ENCODE measurements at places on chromosomes 5 and 9.

- H3K4me1 ChIP-seq, result no peaks in the 10 kb centered on the region
- H3K36me3 ChIP-seq, result no peaks in the 10 kb centered on the region
- no peak for DNase-seq
- no peak overlapping the region for H3K27ac ChIP-seq
- H3K4me3 ChIP-seq, result no peak overlapping the region
Observed at GRCh38 chr5:89850513-89850865, 559.1 kb downstream of the CETN3 start.

DNA sequence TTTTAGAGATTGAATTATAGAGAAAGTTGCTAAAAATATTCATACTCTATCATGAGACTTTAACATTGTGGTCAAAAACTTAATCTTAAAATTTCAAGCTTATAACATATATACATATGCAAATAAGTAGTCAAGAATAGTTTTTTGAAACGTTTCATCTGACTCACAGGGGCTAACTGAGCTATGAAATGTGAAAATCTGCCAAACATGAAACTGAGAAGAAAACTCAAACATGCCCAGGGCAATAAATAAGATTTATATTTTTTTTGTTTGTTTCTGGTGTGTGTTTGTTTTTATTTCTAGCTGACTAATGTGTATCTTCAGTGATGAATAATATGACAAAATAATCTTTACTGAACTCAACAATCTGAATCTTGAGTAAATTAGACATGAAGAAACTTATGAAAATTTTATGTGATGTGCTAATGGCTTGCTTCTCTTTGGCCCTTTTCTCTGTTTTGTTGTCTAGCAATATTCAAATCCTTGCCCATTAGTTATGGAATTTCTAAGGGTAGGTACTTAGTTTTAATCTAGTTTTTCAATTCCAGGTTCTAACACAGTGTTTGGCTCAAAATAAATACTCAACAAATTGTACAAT is 99.9 kb downstream of the FAM174A start:
- no peak overlapping the region for H3K27ac ChIP-seq
- no peaks in the 10 kb centered on the region for H3K36me3 ChIP-seq
- no peak for DNase-seq

DNA sequence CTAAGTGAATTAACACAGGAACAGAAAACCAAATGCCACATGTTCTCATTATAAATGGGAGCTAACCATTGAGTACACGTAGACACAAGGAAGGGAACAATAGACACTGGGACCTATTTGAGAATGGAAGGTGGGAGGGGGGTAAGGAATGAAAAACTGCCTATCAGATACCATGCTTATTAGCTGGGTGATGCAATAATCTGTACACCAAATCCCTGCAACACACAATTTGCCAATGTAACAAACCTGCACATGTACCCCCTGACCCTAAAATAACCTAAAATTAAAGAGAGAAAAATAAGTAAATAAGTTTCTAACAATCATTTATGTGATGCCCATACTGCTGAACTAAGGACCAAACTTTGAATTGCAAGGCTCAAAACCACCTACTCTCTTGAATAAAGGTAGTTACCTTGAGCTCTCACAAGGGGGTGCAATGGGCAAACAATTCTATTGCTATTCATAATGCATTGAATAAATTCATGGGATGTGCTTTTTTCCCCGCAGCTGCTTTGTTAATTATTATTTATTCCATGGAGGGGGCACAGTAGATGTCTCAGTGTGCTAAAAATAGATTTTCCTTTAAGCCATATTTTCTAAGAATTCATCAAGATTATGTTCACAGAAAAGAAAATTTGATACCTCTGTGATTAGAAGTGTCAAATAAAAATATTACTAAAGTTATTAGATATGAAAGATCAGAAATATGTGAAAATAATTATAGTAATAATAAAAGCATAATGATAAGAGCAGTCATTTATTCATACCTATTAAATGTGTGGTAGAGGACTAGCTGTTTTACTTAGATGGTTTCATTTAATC is 76.2 kb upstream of the PTPN3 start:
- peak; percentile 89 for DNase-seq
- no peaks in the 10 kb centered on the region for H3K36me3 ChIP-seq
- no peak overlapping the region for H3K27ac ChIP-seq
- no peaks in the 10 kb centered on the region for H3K4me1 ChIP-seq
- no peak overlapping the region for H3K4me3 ChIP-seq

DNA sequence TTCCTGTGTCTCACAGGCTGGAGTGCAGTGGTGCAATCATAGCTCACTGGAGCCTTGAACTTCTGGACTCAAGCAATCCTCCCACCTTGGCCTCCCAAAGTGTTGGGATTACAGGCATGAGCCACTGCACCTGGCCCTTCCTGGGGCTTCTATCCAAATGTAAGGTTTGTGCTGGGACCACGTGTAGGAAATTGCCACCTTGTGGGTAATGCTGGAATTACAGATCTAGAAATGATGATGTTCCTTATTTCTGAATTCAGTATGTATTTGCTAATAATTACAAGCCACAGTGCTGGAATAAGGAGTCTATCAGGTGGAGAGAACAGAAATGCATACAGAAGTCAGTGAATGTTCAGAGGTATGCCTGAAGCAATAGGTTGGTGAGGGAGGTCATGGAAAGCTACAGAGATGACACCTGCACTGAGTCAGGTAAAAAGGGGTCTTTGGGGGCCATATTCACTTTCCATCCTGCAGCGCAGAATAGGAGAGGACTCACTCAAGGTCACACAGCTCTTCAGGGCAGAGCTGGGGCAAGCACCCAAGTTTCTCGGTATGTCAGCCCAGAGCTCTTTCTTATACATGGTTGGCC is 8.8 kb upstream of the IGFBPL1 start:
- H3K27me3 ChIP-seq, result no peaks in the 10 kb centered on the region
- H3K36me3 ChIP-seq, result no peaks in the 10 kb centered on the region
- DNase-seq, result peak; percentile 56
- H3K4me3 ChIP-seq, result no peak overlapping the region
- H3K4me1 ChIP-seq, result no peaks in the 10 kb centered on the region
- H3K27ac ChIP-seq, result no peak overlapping the region

GRCh38 chr9:137426018-137426681 is 3.0 kb downstream of the NOXA1 start:
- H3K27me3 ChIP-seq, result no peaks in the 10 kb centered on the region
- H3K4me3 ChIP-seq, result no peak overlapping the region
- no peak for DNase-seq
- no peak overlapping the region for H3K27ac ChIP-seq
- peaks cover 11% of the 10 kb centered on the region for H3K4me1 ChIP-seq

- H3K36me3 ChIP-seq, result no peaks in the 10 kb centered on the region
- H3K27ac ChIP-seq, result no peak overlapping the region
- no peaks in the 10 kb centered on the region for H3K27me3 ChIP-seq
- no peak overlapping the region for H3K4me3 ChIP-seq
- H3K4me1 ChIP-seq, result no peaks in the 10 kb centered on the region
Observed at GRCh38 chr5:3858524-3858923, 262.9 kb downstream of the IRX1 start.

DNA sequence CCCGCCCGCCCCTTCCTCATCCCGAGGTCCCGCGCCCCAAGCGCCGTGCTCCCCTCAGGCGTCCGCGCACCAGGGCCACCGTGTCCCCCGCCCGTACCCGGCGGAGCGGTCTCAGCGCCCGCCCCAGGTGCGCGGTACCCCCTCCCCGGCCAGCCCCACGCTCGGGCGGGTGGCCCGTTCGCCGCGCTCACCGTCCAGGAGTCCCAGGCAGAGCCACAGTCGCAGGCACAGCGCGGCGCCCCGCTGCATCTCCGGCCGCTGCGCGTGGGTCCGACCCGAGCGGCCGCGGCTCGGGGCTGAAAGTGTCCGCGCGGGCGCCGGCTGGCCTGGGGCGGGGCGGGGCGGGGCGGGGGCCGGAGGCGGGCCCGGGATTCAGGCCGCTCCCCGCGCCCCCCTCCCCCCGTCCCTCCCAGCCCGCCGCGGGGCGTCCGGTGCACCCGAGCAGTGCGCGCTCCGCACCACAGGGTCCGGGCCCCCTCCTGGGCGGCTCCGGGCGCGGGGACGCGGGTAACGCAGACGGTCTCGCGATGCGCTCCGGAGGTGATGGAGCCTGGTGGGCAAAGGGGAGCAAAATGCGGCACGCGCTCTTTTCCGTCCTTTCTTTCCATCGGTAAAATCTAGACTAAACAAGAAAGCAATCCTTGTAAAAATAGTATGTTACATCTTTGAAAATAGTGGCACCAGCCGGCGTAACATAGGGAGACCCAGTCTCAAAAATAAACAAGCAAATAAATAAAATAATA is at the start of gene FLT4:
Gene FLT4 (minus strand): TSS at position 304 of the 743 bp plus-strand sequence. CDS start 55 bp downstream, at position 249.
- H3K4me3 ChIP-seq, result peak within 1 kb of the TSS; percentile 26
- no peaks in the 10 kb centered on the region for H3K36me3 ChIP-seq
- peaks cover 10% of the 10 kb centered on the region for H3K27me3 ChIP-seq
- peaks cover 3% of the 10 kb centered on the region for H3K4me1 ChIP-seq
- peak within 1 kb of the TSS; percentile 47 for H3K27ac ChIP-seq

DNA sequence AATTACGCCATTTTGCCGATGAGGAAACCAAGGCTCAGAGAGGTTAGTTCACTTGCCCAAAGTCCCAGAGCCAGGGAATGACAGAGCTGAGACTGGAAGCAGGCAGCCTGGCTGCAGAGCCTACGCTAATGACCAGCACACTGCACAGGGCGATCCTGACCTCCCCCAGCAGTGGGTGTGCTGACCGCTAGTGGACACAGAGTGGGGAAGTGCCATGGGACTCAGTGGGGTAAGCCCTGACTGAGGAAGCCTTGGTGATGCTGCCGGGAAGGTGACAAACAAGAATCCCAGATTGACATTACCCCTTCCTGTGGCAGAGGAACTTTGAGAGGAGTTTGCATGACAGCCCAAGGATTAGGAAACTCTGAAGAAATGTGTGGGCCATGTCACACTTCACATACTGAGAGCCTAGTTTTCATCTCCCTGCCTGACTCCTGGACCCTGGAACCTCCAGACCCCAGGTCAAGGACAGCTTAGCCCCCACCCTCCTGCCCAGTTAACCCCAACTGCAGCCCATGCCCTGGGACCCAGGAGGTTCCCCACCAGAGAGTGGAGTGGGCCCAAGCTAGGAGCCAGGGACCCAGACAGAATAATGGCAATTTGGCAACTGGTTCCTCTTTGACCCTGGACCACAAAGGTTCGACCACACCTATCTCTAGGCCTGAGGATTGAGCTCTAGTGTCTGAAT is 19.7 kb upstream of the CSF1R start:
- H3K27ac ChIP-seq, result no peak overlapping the region
- no peaks in the 10 kb centered on the region for H3K27me3 ChIP-seq
- no peak overlapping the region for H3K4me3 ChIP-seq
- no peaks in the 10 kb centered on the region for H3K4me1 ChIP-seq
- H3K36me3 ChIP-seq, result no peaks in the 10 kb centered on the region

DNA sequence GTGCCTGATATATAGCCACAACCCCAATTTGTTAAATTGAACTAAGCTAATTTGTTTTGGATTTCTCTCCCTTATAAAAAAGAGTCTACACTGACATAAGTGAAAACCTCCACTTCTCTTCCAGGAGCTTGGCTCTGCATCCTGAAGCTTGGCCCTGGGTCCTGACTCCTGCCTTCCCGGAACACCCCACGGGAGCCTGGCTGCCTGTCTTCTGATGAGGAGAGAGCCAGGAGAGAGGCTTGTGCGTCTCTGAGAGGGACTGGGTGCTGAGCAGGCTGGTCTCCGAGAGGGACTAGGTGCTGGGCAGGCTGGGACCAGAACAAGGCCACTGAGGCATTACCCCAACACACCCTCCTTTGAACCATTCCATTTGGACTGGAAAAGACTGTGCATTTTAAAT is 6.5 kb upstream of the PTGES start:
- no peaks in the 10 kb centered on the region for H3K36me3 ChIP-seq
- no peak overlapping the region for H3K27ac ChIP-seq
- no peak for DNase-seq
- H3K4me3 ChIP-seq, result no peak overlapping the region
- peaks cover 3% of the 10 kb centered on the region for H3K4me1 ChIP-seq

DNA sequence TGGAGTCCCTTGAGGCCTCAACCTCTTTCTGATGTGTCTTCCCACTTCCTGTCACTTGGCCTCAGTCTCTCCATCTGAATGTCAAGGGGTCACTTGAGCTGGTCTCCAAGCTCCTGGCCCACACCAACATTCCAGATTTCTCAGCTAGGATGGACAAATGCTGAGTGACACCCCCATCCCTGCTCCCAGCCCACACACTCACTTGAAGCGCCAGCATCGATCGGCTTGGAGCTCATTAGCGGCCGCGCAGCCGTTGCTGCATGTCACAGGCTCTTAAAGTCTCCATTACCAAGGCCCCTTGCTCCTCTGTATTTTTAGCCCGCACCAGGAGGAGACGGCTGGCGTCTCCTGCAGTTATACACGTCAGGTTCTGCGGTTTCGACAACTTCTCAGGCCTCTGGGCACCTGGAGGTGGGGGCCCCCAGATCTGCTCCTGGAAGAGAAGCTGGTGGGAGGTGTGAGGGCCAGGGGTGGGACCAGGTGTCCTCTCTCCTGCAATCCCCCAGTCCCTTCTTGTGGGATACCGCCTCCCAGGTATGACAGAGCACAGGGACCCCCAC is 33.4 kb upstream of the ARAP3 start:
- DNase-seq, result no peak
- no peaks in the 10 kb centered on the region for H3K27me3 ChIP-seq
- H3K4me1 ChIP-seq, result peaks cover 4% of the 10 kb centered on the region
- no peaks in the 10 kb centered on the region for H3K36me3 ChIP-seq
- no peak overlapping the region for H3K4me3 ChIP-seq
- no peak overlapping the region for H3K27ac ChIP-seq

DNA sequence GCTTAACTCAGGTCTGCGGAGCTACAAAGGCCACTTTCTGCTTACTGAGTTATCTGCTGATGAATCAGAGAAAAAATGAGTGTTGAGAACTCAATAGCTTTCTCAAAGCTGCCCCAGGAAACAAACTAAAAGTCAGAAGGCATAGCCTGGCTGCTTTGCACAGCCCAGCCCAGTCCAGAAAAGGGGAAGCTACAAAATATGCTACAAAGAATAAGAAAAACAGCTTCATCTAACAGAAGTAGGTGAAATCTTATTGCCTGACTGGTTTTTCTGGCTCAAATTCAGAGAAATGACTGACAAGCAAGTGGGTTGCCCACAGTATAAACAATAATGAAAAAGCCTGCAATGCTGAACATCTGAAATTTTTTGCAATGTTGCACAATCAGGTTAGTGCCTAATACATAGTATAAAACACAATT is 156.2 kb downstream of the PPP2R2B start:
- DNase-seq, result no peak
- H3K27me3 ChIP-seq, result no peaks in the 10 kb centered on the region
- no peaks in the 10 kb centered on the region for H3K36me3 ChIP-seq
- peaks cover 6% of the 10 kb centered on the region for H3K4me1 ChIP-seq
- H3K4me3 ChIP-seq, result no peak overlapping the region
- no peak overlapping the region for H3K27ac ChIP-seq

GRCh38 chr5:116248432-116248831 is 163.6 kb downstream of the COMMD10 start:
- DNase-seq, result no peak
- no peaks in the 10 kb centered on the region for H3K36me3 ChIP-seq
- no peaks in the 10 kb centered on the region for H3K27me3 ChIP-seq
- H3K4me3 ChIP-seq, result no peak overlapping the region
- H3K4me1 ChIP-seq, result no peaks in the 10 kb centered on the region

Data from kidney (tissue), 22 donors.